Uterus (tissue), 4 donors: ENCODE measurements at places on chromosomes 3 and 15.

DNA sequence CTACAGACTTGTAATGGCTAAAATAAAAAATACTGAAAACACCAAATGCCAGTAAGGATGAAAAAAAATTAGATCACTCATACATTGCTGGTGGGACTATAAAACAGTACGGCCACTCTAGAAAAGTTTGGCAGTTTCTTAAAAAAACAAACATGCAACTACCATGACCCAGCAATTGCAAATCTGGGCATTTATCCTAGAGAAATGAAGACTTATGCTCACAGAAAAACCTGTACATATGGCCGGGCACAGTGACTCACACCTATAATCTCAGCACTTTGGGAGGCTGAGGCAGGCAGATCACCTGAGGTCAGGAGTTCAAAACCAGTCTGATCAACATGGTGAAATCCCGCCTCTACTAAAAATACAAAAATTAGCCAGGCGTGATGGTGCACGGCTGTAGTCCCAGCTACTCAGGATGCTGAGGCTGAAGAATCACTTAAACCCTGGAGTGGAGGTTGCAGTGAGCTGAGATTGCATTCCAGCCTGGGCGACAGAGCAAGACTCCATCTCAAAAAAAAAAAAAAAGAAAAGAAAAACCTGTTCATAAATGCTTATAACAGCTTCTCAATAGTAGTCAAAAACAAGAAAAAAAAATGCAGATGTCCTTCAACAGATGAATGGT lies 5.6 kb downstream of the TP53BP1 start:
- no peak for DNase-seq

- DNase-seq = no peak
These were observed 319.2 kb upstream of the TRIM42 start for GRCh38 chr3:140358686-140359085.

GRCh38 chr3:153614563-153614962 lies 452.5 kb downstream of the RAP2B start:
- DNase-seq = no peak

GRCh38 chr3:49668861-49669260 lies 5.3 kb upstream of the APEH start:
- DNase-seq = no peak

DNA sequence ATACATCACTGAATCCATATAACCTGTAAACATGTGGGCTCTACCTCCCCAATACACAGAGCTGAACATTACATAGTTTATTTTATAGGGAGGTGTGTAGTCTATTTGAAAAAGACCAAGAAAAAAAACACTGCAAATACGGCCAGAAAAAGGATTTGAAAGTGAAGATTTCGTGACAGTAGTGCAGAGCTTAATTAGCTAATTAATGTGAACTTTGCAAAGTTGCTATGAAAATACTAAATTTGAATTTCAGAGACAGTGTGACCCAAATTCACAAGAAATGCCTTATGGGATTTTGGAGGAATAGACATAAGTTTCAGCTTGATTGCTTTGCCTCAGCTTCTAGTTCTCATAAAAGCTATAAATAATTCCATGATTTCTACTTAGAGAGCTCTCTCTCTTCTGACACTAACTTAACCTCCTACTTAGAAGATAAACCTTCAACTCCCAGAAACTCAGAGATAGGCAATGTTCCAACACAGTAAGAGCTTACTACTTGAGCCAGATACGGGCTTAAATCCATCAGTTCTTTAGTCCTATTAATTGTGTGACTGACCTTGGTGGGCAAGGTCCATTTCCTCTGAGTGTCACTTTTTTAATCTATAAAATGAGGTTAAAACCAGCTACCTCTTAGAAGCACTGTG lies 87.3 kb upstream of the THBS1 start:
- no peak for DNase-seq

DNA sequence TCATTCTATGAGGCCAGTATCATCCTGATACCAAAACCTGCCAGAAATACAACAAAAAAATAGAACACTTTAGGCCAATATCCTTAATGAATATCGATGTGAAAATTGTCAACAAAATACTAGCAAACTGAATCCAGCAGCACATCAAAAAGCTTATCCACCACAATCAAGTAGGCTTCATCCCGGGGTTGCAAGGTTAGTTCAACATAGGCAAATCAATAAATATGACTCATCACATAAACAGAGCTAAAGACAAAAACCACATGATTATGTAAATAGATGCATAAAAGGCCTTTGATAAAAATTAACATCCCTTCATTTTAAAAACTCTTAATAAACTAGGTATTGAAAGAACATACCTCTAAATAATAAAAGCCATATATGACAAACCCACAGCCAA lies 403.2 kb upstream of the AZI2 start:
- no peak for DNase-seq
